ENCODE measurements at places on chromosomes 13 and 19. TPM values are rescaled to one million over a fixed set of nuclear protein-coding genes. Genes with fewer than 3 reads are reported as not detected.

Gene SMAD9
- total RNA-seq = 19.5 TPM

Gene IGFL3
- total RNA-seq = not detected

Gene RASAL3
- 0.51 TPM for total RNA-seq

DNA sequence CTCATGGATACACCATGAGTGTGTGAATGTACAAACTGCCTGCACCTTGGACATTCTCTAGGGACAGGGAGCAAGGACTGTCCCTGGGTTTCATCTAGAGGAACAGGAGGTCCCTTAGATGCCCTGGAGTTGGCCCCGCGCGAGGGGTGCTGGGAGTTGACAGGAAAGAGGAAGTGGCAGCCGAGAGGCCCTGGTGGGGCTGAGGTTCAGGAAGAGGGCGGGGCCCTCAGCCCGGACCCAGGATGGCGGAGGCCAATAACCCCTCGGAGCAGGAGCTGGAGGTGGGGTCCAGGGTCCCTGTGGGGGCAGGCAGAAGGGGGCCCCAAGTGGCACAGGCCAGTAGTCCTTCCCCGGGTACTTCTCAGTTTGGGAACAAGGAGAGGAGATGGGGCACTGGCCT is 6.9 kb downstream of the PKN1 start:
- peak; percentile 31 for DNase-seq

GRCh38 chr13:98083507-98083906 is 59.4 kb upstream of the FARP1 start:
- DNase-seq = peak; percentile 54

DNA sequence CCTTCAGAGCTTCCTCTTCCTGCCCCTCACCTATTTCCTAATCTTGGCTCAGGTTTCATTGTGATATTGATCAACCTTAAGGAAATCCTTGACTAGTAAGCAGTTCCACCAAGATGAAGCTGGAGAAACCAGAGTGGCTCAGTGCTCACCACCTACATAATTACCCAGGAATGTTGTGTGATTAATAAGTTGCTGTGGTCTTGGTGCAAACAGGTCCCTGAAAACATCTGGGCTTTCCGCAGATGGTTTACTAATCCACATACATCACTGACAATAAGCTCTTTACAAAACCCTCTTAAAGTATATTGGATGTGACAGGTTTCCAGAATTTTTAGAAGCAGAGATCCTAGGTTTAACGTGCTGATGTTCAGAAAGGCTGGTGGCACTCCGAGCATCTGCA is 8.6 kb upstream of the SERP2 start:
- DNase-seq = no peak

GRCh38 chr13:113850722-113851479 is 13.0 kb downstream of the GAS6 start:
- DNase-seq = no peak

DNA sequence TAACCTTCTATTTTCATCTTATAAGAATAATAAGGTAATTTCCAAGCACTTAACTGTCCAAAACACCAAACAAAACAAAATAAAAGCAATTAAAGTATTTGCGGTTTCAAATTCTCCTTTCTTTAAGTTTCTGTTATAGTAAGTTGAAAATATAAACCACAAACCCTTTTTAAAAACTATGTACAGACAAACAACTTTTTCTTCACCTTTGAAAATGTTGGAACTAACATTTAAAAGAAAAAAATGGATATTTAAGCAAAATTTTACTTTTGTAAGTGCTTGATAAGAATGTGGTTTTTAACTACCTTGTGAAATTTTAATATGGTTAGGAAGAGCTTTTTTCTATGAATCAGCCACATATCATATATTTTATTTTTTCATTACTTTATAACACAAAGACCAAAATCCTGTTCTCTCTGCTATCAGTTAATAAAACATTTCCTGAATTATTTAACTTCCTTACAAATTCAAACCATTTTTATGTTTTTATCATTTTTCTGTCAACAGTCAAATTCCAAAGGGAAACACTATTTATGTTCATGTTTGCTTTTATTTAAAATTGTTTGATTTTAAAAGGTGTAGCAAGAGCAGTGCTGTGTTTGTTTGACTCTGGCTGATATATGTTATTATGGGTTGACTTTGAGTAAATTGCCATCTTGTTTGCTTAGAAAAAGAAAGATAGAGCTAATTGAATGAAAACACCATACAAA is 554.1 kb upstream of the KLHL1 start:
- DNase-seq = no peak

- DNase-seq = no peak
Observed at GRCh38 chr19:48424694-48425219, 21.0 kb upstream of the GRWD1 start.

DNA sequence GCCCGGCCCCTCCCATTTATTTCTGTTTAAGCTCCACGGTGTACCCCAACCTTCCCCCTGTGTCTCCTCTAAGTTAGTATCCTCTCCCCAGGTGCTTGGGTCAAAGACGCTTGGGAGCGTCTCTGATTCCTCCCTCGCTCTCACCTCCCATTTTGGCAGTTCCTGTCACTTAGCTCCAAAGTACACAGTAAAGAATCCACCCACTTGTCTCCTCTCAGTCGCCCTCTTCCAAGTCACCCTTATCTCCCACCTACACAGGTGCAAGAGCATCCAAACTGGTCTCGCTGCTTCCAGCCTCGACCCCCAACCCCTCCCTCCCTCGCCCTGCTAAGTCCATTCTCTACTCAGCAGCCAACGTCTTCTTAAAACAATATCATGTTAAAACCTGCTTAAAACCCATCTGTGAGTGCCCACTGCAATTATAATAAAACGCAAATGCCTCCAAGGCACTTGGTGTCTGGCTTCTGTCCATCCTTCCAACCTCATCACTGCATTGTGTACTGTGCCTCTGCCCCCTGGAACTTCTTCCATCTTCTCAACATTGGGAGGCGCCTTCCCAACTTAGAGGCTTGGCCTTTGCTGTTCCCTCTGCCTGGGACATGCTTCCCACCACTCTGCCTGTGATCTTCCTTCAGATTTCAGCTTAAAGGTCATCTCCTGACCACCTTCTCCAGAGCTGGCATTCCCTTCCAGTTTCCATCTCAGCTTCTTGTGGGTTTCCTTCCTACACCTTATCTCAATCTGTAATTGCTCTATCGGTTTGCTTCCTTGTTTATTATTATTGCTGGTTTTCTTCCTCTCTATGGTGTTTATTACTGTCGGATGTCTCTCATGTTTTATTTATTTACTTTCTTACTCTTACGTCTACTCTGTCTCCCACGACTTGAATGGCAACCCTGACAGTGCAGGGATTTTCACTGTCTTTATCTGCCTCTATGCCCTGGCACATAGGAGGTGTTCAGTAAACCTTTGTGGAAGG is 9.5 kb upstream of the KLK14 start:
- DNase-seq = no peak

GRCh38 chr13:45339399-45339798 is 1.6 kb downstream of the TPT1 start:
- no peak for DNase-seq

- DNase-seq = peak; percentile 68
Observed at GRCh38 chr13:110137680-110138009, 169.3 kb downstream of the COL4A1 start.

- DNase-seq = no peak
Observed at GRCh38 chr13:90943946-90944345, 403.5 kb upstream of the MIR17HG start.

Data from tongue (tissue), 3 donors.